Upper lobe of left lung (tissue), 6 donors: ENCODE measurements at places on chromosomes 12 and 14. TPM values are rescaled to one million over a fixed set of nuclear protein-coding genes. Genes with fewer than 3 reads are reported as not detected.

DNA sequence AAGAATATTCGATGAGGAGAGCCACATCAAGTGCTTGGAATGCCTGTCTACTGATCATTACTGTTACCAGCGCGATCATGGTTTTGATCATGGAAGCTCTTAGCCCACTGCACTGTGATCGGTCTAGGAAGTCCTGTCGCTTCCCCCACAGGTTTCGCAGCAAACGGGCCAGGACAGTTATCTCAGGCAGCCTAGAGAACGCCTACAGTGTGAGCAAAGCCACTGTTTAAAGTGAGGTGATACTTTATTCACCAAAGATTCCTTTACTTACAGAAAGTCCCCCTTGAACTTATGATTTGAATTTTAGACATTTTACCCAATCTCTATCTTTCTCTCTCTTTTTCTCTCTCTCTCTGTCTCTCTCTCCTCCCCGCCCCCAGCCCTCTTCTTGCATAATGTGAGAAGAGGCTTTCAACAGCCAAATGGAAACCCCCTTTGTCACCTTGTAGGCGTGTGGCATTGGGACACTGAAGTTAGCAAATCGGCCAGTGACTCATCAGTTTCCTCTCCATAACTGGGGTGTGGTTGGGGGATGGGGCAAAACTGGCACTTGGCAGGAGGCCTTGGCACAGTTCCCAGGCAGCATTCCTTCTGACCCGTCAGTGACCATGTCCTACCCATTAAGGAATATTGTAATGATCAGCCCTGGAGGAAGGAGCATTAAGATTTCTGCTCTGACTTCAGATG lies 214.8 kb downstream of the CHST11 start:
- DNase-seq: peak; percentile 96

DNA sequence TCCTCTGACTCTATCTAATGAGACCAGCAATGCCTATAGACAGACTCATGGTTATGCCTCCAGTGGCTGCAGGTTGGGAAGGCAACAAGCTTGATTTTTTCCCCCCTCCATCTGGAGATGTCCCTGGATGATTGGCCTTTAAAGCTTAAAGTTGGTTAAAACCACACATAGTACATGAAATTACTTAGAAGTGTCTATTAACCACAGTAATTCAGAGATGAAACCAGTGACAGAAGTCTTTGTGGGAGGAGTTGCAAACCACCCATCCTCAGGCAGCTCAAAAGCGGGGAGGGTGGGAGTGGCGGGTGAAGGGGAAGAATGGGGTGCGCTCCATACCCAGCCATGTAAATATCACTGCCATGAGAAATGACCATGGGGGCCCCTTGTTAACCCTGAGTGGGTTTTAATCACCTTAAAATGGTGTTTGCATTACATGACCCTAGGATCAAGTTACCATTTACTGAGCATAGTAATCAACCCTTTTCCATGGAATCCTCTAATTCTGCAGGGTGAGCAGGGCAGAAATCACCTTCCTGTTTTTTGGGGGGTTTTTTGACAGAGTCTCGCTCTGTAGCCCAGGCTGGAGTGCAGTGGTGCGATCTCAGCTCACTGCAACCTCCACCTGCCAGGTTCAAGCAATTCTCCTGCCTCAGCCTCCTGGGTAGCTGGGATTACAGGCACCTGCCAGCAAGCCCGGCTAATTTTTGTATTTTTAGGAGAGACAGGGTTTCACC lies 133.5 kb downstream of the FOXN3 start:
- DNase-seq: no peak

- DNase-seq: no peak
Measured at GRCh38 chr12:4859478-4860210, 50.1 kb upstream of the KCNA1 start.

DNA sequence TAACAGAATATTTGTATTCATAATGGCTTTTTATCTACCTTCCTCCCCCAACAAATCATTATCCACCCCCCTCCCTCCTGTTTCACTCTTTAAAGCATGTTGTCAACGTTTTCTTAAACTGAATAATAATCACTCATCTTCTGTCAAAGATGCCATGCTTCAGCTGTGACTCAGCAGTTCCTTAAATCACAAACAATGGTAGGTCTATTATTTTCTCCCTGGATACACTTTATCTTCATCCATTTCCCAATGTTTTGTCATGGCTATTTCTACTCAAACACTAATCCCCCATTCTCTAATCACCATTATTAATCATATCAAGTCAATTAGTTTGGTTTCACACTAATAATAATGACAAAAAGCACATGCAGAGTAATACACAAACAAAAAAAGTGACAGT lies 6.5 kb downstream of the CLEC12B start:
- DNase-seq: no peak

GRCh38 chr14:75720842-75721498 lies 59.9 kb downstream of the TTLL5 start:
- DNase-seq: peak; percentile 40

NUMB gene
- 126 TPM for total RNA-seq

DNA sequence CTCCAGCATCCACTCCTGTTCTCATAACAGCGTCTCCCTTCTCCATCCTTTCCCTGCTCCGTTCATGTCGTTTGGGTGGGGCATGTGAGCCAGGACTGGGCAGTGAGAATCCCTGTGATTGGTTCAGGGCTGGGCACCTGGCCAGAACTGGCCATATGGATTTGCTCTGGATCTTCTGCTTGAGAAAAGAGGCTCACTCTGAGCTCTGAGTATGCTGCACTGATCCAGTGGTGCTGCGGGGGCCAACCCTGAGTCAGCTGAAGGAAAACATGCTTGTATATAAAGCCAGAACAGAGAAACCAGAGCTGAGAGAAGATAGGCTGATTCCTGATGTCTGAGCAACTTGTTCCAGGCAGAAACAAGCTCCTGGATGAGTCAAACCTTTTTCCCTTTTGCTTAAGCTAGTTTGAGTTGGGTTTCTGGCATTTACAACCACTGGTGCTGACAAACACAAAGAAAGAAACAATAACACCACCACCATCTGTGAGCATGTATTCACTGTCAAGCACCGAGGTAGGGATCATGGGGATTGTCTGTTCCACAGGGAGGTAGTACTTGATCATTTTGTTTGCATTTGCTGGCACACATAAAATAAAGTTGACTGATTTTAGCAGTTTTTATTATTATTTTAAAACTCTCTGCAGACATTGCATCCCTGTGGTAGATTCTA lies 14.0 kb upstream of the HPD start:
- no peak for DNase-seq

- DNase-seq: no peak
Measured at GRCh38 chr12:89935850-89936249, 227.2 kb upstream of the ATP2B1 start.

DNA sequence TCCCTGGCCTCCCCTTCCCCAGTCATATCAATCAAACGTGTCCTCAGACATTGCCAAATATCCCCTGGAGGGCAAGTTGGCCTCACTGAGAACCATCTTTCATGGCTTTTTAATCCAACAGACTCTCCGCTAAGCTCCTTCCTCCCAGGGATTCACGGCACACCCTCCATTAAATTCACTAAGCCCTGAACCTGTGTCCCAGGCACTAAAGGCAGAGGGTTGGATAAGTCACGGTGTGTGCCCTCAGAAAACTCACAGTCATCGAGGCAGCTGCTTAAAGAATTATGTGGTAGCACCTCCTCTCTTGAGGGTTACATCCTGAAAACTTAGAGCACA lies 167.1 kb downstream of the PIWIL1 start:
- no peak for DNase-seq

DNA sequence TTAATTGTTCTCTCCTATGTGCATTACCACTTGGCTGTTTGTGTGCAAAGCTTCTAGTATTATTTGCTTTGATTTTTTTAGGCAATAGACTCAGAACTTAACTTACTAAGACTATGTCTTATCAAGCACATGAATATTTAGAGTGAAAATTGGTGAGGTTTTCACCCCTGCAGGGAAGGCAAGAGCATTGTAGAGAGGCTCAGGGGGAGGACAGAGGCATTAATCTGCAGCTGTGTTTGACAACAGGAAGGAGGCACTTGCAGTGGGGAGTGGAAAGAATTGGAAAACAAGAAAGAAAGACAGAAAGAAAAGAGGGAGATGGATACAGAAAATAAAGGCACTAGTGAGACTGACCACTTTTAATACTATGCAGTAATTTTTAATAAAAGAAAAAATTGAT lies 431.6 kb downstream of the PDZRN4 start:
- no peak for DNase-seq

DNA sequence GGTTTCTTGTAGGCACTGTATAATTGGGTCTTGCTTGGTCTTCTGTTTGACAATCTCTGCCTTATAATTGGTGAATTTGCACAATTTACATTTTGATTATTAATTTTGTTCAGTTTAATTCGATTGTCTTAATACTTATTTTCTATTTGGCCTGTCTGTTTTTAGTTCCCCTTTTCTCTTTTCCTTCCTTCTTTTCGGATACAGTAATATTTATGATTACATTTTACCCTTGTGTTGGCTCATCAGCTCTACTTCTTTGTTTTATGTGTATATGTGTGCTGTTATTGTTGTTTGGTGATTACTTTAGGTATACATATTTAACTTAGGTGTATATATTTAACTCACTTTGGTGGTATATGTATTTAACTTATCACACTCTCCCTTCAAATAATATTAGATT lies 12.8 kb upstream of the BEGAIN start:
- DNase-seq: no peak

DNA sequence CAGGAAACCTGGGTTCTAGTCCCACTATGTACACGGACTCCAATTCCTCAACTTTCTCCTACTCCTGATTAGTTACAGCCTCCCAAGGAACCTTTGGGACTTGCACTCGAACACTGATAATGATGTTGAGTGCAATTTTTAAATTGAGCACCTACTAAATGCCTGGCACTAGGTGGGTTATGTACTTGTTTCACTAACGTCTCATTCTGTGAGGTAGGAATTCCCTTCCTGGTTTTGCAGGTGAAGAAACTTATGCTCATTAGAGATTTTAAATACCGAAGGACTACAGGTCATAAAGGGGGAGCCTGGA lies 536 bp downstream of the PARPBP start:
- DNase-seq: no peak

MYL2 gene
- total RNA-seq: not detected

DNA sequence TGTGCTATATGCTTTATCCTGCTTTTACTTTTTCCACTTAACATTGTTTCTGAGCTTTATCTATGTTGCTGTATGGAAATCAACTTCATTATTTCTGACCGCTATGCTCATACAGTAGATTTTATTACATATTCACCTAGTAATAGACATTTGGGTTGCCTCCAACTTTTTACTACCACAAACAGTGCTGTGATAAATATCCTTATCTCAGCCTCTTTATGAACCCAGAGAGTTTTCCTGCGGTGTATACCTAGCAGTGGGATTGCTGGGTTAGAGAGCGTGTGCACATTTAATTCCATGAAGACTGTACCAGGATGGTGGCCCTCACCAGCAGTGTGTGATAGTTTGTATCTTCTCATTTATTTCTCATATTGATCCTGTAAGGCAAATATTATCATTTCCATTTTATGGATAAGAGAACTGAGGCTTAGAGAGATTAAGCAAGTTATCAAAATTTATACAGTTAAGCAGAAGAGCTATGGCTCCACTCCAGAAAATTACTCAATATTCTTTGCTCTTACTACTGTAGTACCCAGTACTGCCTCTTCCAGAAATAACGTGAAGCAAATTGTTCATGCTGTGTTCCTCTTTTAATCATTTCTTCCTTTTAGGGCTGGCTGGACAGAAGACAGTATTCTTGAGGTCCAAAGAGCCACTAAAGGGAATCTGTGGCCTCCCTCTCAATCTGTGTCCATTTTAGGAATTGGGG lies 26.3 kb upstream of the CISTR start:
- no peak for DNase-seq

DNA sequence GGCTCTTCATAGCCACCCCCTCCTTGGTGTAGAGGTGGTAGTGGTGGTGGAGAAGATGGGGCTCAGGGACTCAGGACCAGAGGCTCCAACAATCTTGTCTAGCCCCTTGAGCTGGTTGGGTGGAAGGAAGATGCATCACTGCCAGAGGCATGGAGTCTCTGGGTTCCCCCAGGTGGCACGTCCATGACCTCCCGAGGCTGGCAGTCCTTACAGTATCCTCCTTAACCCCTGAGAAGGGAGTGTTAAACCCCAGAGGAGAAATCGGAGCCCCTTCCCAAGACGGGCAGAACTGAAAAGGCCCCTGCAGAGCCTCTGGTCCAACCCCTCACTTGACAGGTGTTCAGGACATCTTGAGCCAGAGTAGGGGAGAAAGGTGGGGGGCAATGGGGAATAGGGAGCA lies 9.1 kb downstream of the KRT83 start:
- no peak for DNase-seq
